ENCODE measurements at places on chromosomes 1 and 21. TPM values are rescaled to one million over a fixed set of nuclear protein-coding genes. Genes with fewer than 3 reads are reported as not detected.

Gene HCRTR1
- total RNA-seq, result not detected

Gene SLC6A17
- total RNA-seq, result 5.6 TPM

Gene MAP3K7CL
- total RNA-seq, result 2.0 TPM

Gene ADGRL4
- not detected for total RNA-seq

Gene LRRC41
- total RNA-seq, result 46.3 TPM

Gene ELAPOR1
- total RNA-seq, result 0.61 TPM

Gene NHLH1
- 0.78 TPM for total RNA-seq

Gene PALMD
- total RNA-seq, result 0.49 TPM

Gene CRABP2
- 11.2 TPM for total RNA-seq

Gene TMEM82
- not detected for total RNA-seq

Gene CELSR2
- total RNA-seq, result 3.8 TPM

Gene AGMAT
- total RNA-seq, result 6.1 TPM

Gene TLR5
- 0.07 TPM for total RNA-seq

Gene RGS2
- total RNA-seq, result 20.7 TPM

Gene KRTAP12-2
- total RNA-seq, result not detected

Gene FALEC
- total RNA-seq, result 0.39 TPM

Gene PTGER3
- total RNA-seq, result 0.01 TPM

Gene VPS72
- total RNA-seq, result 50.3 TPM

Gene TRIM45
- 1.7 TPM for total RNA-seq

Gene FCRL2
- not detected for total RNA-seq

Gene FCRL5
- total RNA-seq, result not detected

Gene MIXL1
- 0.24 TPM for total RNA-seq

Gene ANXA9
- total RNA-seq, result 0.83 TPM

Gene PATJ
- total RNA-seq, result 4.5 TPM

Gene TMEM53
- total RNA-seq, result 7.7 TPM

Gene COL8A2
- total RNA-seq, result 0.09 TPM

Gene TP73
- total RNA-seq, result 0.62 TPM

Gene WDR64
- total RNA-seq, result not detected

Gene FAM3B
- not detected for total RNA-seq

Gene CGN
- 1.9 TPM for total RNA-seq
